ENCODE measurements at places on chromosomes 5 and 9.

DNA sequence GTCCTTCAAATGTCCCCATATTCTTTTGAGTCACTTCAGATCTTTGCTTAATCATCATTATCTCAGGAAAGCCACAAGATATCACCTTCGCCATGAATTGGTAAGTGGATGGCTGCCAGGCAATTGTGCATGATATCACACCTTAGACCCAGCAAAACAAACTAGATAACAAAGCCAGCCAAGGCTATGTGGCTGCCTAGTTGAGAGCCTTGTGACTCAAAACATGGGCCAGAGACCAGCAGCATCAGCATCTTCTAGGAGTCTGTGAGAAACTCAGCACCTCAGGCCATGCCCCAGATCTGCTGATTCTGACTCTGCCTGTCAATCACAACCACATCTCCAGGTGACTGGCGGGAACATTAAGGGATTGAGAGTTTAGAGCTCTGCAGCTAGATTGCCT is 82.8 kb downstream of the SLIT3 start:
- DNase-seq, result no peak

- DNase-seq, result no peak
Measured at GRCh38 chr9:92446536-92446935, 22.3 kb upstream of the OMD start.

- no peak for DNase-seq
Measured at GRCh38 chr9:33143241-33143661, 23.9 kb downstream of the B4GALT1 start.

DNA sequence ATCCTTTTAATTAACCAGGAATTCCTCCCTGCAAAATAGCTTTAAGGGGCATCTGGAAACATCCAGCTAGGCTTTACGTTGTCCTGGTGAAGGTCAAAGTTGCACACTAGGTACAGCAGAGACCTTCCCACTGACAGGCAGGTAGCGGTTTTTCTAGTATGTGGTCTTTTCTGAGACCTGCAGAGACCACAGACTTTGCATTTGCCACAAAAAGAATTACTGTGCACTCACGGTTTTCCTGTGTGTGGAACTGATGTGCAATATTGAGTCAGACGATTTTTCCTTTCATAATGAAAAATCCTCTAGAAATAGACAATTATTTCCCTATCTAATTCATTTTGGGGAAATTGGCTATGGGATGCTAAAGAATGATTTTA is 417.0 kb upstream of the ADAMTSL1 start:
- DNase-seq, result no peak

DNA sequence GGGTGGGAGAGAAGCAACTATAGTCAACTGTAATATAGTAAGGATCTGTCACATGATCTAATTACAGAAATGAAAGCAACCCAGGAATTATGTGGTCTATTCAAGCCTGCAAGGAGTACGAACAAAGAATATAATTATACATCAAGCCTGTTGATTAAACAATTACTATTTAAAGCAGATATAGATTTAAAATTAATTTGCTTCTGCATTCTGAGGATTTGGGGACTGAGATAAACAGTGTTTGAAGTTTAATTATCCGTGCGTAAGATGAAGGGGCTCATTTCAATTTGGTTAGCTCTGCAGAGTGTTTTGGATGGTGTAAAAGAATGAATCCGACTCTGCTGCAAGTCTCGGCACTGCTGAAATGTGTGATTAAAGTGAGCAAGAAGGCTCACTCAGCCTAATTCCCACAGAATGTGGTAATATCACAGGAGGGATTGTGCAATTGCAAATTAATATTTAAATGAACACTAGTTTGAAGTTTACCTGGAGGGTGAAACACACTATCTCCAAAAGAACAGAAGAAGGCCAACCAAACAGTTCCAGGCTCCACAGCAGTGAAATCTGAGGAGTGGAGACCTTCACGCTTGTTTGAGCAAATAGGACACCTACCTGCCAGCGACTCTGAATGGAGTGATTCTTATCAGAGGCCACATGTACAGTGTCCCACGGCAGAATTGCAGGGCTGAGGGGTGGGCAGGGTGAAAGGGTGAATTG is 420.6 kb upstream of the SLC30A5 start:
- DNase-seq, result no peak

DNA sequence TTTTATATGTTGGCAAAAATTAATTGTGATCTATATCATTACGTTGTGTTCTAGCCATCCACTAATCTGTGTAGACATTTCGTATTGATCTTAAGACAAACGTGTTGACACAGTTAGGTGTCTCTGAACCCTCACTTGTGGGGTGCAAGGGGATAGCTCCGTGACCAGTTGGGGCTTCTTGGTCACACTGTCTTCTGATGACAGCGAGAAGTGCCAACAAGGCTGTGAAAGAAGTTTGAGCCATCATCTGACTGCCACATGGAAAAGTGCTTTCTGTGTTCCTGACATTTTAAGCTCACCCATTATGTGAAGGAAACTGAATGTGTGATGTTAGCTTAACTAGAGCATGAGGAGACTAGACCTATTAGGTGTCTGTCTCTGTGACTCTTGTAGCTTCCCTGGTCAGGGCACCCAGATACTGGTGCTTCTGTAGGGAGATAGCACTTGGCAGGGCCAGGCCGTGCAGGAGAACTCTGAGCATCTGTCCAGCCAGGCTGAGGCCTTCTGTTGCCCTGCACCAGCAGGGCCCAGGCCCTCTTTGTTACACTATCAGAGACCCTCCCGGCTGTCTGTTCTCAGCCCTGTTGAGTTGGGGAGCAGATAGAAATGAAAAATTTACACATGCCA is 52.8 kb upstream of the PHF2 start:
- no peak for DNase-seq

DNA sequence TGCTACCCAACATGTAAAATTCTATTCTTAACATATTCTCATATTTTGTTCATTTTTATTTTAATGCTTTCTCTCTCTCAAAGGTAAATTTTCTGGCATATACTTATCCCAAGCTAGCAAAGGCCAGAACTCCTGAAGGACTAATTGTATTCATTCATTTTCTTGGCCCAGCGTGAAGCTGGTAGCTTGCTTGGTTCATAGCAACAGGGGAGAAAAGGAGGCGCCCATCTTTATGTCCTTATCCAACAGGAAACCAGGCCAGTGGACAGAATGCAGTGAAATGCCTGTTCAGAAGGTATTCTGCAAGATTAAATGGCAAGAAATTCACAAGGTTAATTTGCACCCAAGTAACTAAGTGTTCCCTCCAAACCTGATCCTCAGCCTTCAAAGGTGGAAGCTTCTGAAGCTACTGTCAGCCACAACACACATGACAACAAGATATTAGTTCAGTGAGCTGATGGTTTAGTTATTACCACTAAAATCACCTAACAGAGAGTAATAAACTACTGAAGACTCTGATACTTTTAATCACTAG is 5.6 kb downstream of the EFNA5 start:
- DNase-seq, result no peak

DNA sequence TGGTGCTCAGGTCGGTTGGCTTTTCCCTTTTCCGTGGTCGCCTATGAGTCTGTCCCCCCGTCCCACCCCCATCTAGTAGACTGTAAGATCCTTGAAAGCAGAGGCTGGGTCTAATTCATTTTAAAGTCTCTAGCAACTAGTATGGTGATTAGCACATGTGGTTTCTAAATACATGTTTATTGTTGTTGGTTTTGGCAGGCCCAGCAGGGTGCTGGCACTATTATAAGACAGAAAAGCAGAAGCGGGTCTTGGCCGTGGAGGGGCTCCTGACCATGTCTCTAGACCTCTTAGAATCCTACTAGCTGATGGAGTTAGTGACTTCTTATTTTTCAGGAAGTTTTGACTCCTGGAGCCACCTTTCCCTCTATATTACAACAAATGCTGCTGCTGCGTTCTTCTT is 61.5 kb upstream of the TNFSF8 start:
- no peak for DNase-seq

GRCh38 chr5:15105799-15106393 is 234.3 kb upstream of the ANKH start:
- peak; percentile 49 for DNase-seq

- DNase-seq, result no peak
Measured at GRCh38 chr9:82404881-82405280, 416.3 kb downstream of the SPATA31D1 start.

- DNase-seq, result peak; percentile 10
Measured at GRCh38 chr5:98307811-98308210, 465.7 kb upstream of the RGMB start.

DNA sequence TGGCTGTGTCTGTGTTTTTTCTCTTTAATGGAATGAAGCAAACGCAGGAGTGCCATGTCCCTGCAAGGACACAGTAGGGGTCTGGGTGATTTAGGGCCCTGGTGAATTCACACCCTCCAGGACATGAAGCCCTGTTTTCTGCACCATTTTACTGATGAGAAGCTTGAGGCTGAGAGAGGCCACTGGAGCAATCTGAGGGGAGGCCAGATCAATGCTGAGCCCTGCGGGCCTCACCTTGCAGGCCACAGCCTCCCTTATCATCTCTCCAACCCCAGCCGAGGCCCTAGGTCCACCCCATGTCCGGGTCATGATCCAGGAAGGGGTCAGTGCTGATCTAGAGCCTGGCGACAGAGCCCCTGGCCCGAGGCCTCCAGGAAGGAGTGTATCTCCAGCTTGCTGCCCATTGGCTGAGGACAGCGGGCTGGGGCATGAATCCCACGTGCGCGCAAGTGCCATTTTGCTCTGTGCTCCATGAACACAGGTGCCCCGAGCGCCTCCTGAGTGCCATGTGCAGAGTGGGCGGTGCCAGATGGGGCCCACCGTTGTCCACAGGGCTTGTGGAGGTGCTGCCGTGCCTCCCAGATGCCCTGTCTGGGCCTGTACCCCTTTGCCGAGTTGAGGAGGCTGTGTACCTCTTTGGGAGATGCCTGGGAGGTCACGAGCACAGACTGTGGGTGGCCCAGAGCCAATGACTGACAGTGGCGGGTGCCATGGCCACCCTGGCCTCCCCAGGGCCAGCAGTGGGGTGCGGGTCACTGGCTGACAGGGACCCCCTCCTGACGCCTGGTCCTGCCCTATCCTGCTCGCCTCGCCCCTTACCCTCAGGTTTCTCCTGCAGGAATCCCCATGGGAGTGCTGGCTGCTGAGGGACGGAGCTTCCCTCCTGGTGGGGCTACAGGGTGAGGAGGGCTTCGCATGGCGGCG is 32.3 kb upstream of the LPCAT1 start:
- no peak for DNase-seq

DNA sequence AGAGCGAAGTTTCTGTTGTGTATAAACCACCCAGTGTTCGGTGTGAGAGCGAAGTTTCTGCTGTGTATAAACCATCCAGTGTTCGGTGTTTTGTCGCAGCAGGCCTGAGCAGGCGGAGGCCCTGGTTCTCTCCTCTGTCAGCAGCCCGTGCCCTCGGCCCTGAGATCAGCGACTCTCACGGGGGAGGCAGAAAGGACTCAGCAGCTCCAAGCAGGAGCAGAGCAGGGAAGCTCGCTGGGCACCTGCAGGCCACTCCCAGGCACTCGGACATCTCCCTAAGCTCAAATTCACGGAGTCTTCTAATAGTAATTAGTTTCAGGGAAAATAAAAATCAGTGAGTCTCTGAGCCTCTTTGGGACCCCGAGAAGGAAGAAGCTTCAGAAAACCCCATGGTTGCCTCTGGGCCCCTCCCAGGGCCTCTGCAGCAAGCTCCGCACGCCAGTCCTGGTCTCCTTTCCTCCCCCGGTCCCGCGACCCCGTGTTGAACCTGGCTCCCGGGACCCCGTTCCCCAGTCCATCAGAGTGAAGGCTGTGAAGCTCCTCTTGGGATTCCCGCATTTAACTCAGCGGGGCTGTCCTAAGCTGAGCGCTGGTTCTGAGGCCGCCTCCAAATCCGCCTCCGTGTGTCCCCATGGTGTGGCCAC is 81.9 kb upstream of the ADAMTS2 start:
- DNase-seq, result no peak

- no peak for DNase-seq
Measured at GRCh38 chr5:33582417-33582816, 141.7 kb downstream of the TARS1 start.

Data from H54 (cell line).